ENCODE measurements at places on chromosomes 7 and 10.

DNA sequence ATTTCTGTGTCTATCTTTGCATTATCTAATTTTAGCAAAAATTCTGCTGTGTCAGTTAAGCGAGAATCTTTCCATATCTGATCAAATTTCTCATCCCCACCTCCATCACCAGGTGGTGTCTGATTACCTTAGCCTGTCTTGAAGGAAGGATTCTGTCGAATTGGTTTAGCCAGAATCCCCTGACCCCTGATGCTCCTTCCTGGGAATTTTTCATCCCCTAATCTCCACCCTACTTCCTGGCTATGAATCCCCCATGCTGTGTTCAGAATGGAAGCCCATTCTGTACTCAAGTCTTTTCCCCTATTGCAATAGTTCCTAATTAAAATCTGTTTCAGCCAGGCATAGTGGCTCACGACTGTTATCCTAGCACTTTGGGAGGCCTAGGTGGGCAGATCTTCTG is 216.1 kb downstream of the SKIDA1 start:
- no peak for DNase-seq

DNA sequence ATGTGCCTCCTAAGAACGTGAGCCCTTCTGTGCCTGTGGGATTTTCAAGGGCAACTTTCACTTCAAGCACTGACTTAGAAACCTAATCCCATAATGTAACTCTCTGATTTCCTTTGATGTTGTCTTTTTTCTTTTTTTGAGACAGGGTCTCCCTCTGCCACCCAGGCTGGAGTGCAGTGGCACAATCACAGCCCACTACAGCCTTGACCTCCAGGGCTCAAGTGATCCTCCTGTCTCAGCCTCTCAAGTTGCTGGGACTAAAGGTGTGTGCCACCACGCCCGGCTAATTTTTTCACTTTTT is 64.4 kb upstream of the GSDME start:
- no peak for DNase-seq

GRCh38 chr7:141433698-141434097 is 117.5 kb upstream of the AGK start:
- no peak for DNase-seq

DNA sequence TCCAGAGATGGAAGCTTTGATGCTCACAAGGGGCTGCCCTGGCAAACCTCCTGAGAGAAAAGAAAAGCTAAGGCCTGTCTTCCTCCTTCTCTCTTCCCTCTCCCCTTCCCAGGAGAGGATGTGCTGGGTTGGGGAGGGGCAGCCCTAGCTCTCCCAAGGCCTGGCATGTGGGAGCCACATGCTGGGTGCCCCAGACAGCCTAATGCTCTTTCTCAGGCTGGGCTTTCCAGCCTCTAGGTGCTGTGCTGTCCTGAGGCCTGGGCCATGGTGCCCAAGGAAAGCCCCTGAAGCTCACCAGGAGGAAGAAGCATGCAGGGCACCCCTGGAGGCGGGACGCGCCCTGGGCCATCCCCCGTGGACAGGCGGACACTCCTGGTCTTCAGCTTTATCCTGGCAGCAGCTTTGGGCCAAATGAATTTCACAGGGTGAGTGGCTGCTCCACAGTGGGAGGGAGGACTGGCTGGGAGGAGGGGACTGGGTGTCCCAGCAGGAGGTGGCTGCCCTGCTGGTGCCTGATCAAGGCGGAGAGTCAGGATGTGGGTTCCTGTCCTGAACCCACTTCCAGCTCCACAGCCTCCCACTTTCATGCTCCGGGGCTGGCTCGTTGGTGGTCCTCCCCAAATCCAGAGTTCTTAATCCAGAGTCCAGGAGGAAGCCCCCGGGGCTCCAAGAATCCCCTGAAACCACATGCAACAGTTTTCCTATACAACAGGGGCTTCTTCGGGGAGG is 1.7 kb downstream of the CPA5 start:
- no peak for DNase-seq

- no peak for DNase-seq
Measured at GRCh38 chr10:119652361-119652730, 1.2 kb downstream of the BAG3 start.

DNA sequence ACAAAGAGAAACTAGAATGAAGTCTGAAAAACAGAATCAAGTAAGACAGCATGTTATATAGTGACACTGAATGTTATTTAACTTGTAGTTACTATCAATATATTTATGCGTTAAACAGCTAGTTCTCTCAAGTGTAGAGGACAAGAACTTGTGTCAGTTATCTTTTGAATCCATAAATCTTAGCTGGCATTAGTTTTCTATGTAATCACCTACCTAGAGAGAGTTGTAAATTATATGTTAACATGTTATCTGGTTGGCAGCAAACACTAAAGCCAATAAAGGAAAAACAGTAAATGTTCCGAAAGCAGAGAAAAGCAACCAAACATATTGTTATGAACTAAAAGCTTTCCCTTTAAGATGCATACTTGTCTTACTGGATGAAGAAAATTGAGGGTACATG is 36.8 kb downstream of the SLC18A2 start:
- DNase-seq, result no peak

DNA sequence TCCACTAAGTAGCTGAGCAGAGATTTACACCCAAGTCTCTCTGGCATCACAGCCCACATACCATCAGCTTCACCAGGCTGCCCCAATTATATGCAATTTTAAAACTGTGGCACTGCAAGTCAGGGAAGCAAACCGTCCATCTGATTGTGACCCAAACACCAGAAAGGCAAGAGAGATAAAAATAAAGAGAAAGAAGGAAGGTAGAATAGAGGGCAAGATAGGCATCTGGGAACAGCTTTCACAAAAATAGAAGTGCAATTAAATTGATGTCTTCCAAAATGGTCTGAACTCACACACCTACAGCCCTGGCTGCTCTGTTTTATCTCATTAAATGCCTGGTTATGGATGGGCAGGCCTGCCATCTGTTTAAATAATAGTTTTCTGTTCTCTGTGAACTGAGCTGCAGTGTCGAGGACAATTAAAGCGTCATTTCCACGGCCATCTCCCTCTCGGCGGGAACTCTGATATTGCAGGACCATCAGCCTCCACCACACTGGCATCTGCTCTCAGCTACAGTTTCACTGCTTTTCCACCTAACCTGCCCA is 509.1 kb downstream of the INHBA start:
- DNase-seq, result no peak

- no peak for DNase-seq
Measured at GRCh38 chr10:101097881-101098280, 33.2 kb upstream of the TLX1 start.

DNA sequence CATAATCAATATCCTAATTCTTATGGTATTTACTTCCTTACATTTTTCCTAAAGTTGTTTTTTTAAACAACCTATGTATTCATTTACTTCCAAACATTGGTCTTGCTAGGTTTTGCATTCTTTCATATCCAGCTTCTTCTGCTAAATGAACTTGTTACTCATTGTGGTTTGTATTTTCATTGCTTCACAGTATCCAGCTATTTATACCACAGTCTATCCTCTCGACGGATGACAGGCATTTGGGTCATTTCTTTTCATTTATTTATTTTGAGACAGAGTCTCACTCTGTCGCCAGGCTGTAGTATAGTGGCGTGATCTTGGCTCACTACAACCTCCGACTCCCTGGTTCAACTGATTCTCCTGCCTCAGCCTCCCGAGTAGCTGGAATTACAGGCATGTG is 66.8 kb downstream of the CCDC6 start:
- DNase-seq, result no peak

- no peak for DNase-seq
Measured at GRCh38 chr7:19762631-19763030, 10.8 kb downstream of the TMEM196 start.

GRCh38 chr7:157555944-157556641 is 219.3 kb downstream of the DNAJB6 start:
- DNase-seq, result no peak

- no peak for DNase-seq
Measured at GRCh38 chr7:133820584-133820983, 306.6 kb upstream of the LRGUK start.

DNA sequence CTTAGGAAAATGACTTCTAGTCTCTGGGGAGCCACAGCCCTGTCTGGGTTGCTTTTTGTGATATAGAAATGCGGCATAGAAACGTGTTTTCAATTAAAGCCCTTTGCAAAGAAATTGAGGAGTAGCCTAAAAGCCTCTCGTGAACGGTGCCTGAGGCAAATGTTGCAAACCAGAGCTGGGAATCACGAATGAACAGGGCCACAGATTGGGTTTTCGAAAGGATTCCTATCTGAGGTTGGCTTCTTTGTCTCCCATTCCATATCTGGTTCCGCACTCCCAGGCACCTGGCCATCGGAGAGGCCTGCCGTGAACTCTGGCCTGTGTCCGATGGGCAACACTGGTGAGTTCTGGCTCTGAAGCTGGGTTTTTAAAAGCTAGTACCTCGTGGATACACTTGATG is 221.6 kb downstream of the TCF7L2 start:
- DNase-seq, result no peak

DNA sequence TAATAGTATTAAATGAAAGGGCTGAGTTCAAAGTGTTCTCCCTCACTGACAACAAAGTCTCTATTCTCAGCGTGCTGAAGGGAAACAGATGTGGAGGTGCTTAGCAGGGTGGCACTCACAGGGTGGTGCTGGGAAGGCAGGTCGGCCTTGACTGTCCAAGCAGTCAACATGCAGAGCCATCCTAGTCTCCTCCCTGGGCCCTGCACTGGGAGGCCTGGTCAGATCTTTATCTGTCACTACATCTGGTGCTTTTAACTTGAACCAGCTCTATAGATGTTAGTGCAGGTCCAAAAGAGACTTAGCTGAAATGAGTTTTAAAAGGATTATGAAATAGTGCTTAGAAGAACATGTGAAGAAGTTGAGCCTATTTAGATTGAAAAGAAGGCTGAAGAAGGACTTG is 82.1 kb downstream of the AVL9 start:
- DNase-seq, result no peak

DNA sequence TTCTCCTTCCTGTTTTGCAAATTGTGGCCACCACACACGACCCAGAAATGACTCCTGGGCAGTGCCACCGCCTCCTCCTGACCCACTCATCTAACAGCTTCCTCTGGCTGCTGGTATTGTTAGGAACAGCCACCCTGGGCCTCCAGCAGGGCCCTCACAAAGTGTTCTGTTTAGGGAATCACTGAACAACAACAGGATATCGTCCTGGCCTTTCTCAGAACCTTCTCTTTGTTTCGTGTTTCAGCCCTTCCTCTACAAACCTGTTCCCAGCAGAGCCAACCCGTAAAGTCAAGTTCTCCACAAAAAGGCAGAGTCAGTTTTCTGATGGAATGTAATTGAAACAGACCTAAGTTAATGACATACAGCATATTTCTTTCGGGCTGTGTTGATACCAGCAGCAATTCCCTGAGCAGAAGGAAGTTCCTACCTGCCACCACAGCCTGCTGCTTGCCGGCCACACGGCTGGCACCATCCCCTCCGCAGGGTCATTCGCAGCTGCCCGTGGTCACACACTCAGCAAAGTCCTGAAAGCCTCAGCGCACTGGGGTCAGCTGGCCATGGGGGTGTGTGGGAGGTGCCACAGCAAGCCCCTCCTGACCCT is 91.7 kb upstream of the PITRM1 start:
- no peak for DNase-seq

DNA sequence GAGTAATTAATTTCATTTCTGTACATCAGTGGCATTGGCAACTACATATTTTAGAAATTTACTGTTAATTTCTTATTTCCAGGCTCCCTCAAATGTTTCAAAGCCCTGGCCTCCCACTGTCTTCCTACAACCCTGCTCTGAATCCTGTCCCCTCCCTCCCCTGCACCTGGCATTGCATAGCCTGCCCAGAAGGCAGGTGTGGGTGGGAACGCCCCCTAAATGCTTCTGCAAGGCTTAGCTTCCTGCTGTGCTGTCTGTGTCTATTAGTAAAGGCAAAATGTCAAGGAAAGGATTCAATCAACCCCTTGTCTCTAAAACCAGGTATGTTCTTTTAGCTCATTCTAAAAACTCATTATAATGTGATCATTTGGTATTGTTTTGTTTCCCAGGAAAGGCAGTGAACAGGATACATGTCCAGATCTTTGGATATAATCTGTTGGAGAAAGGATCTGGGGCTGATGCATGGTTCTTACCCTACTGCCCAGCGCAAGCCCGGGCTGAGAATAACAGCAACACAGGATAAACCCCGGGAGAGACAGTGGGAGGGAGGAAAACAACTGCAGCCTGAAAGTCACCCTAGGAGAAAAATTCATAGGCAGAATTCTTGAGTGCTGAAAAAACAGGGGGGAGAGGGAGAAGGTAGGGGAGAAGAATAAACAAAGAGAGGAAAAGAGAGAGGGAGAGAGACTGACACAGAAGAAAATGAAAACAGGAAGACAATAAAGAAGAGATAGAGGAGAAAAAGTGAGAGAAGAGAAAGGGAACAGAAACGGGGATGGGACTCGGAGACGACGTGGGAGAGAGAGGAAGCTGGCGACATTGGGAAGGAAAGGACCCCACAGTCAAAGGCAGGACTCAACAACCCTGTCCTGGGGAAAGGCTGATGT is 589 bp downstream of the ZNF488 start:
- DNase-seq, result no peak

- no peak for DNase-seq
Measured at GRCh38 chr7:84844771-84845170, 342.1 kb downstream of the SEMA3D start.

- DNase-seq, result no peak
Measured at GRCh38 chr7:13188922-13189321, 501.5 kb downstream of the ARL4A start.

GRCh38 chr10:113133497-113134115 is 183.6 kb downstream of the TCF7L2 start:
- DNase-seq, result no peak

- no peak for DNase-seq
Measured at GRCh38 chr7:14197280-14197679, 207.8 kb upstream of the ETV1 start.

- no peak for DNase-seq
Measured at GRCh38 chr10:94292434-94293090, 70.2 kb downstream of the NOC3L start.

DNA sequence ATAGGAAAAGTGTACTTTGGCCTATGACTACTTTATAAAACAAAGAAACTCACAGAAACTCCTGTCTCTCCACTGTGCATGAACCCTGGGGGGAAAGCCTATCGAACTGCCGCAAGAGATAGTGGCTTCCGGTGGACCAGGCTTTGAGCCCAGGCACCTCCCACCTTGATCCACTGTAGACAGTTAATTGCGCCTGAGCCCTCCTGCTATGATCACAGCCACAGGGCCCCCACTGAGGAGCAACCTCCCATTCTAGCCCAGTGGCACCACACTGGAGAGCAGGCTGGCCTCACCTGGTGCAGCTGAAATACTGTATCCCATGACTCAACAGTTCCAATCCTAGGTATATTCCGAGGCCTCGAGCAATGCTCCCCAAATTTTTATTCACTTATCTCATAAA is 98.8 kb downstream of the COBL start:
- no peak for DNase-seq
